T-helper 17 cell (primary cell): ENCODE measurements at places on chromosomes 3 and 15. TPM values are rescaled to one million over a fixed set of nuclear protein-coding genes. Genes with fewer than 3 reads are reported as not detected.
A peak's percentile ranks its signal among the peaks of the same experiment; 100 is the strongest.

DNA sequence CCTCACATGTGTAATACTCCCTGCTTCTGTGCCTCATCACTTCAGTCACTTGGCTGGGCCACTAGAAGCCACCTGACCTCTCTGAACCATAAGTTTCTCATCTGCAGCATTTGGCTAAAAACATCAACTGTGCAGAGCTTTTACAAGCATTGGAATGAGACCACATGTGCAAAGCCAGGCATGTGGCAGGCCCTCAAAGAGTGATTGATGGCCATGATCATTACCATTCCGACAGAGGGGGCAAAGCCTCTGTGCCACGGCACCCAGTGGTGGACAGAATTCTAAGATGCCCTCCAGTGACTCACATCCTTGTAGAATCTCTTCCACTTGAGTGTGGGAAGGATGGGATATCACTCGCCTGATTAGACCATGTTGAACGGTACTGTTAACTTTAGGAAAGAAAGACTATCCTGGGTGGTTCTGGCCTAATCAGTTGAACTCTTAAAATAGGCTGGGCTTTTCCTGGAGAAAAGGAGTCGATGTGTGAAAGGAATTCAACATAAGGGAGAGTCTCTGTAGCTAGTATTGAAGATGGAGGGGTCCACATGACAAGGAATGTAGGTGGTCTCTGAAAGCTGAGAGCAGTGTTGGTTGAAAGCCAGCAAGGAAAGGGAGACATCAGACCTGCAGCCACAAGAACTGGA lies 13.5 kb downstream of the CDCP1 start:
- no peak overlapping the region for H3K4me3 ChIP-seq
- no peak for DNase-seq
- no peak overlapping the region for H3K27ac ChIP-seq
- peaks cover 16% of the 10 kb centered on the region for H3K27me3 ChIP-seq
- H3K4me1 ChIP-seq, result no peaks in the 10 kb centered on the region
- H3K36me3 ChIP-seq, result no peaks in the 10 kb centered on the region

DNA sequence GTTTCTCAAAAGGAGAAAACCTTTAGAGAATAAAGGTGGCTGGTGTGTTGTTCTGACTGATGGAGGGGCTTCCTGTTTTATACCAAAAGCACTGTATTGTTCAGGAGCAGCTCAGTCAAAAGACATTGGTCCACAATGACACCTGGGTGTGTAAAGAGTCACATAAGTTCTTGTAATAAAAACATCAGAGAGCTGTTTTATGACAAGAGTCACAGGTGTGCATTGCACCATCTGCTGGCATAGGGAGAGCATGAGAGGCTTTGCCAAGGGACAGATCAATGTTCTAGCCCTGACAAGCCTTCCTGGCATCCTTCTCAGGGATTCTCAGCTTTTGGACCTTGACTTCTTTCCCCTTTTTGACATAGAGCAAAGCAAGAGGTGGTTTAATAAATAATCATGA lies 20.4 kb downstream of the ARPP21 start:
- H3K27me3 ChIP-seq, result no peaks in the 10 kb centered on the region
- no peak for DNase-seq
- no peak overlapping the region for H3K27ac ChIP-seq
- no peaks in the 10 kb centered on the region for H3K36me3 ChIP-seq
- no peaks in the 10 kb centered on the region for H3K4me1 ChIP-seq

DNA sequence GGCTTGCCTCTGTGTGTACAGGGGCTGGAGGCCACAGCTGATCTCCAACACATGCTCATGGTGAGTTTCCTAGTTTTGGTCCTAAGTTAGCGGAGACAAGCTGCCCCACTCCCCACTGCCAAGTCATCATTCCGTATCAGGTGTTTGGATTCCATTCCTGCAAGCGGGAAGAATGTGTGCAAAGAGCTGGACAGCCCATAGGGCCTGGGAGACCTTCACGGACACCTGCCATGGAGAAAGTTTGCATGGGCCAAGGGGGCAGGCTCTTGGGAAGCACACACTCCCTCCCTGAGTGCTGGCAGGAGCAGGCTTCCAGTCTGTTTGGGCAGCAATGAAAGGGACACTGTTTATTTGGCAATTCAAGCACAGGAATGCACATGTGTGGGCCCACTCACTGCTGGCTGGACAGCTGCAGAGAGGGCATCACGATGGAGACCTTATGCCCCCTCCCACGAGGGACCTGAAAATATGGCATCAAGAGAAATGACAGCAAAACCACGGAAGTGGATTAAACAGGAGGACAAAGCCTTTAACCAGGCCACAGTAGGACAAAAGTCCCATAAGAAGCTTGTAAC lies 149.7 kb downstream of the KLF13 start:
- no peak overlapping the region for H3K4me3 ChIP-seq
- H3K4me1 ChIP-seq, result peaks cover 36% of the 10 kb centered on the region
- peak overlapping the region; percentile 98 for H3K27ac ChIP-seq
- no peaks in the 10 kb centered on the region for H3K27me3 ChIP-seq
- peaks cover 2% of the 10 kb centered on the region for H3K36me3 ChIP-seq

DNA sequence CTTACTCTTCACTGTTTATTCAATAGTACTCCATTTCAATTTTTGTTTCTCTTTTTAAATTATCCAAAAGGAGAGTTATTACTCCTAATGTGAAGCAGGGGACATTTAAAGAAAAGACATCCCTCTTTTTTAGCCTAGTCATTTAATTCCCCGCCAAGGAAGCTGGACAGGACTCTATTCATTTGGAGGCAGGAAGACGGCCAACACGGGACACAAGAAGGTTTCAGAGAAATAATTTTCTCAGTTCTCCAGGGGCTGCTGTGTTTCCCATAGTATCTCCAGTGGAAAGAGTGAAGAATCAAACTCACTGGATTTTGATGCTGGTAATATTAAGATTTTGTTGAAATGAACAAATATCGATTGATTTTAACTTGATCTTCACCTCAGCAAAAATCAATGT lies 833.7 kb downstream of the ROBO2 start:
- no peaks in the 10 kb centered on the region for H3K4me1 ChIP-seq
- H3K27ac ChIP-seq, result no peak overlapping the region
- DNase-seq, result no peak
- no peak overlapping the region for H3K4me3 ChIP-seq

- peaks cover 28% of the 10 kb centered on the region for H3K4me1 ChIP-seq
- no peaks in the 10 kb centered on the region for H3K27me3 ChIP-seq
- DNase-seq, result no peak
- H3K4me3 ChIP-seq, result no peak overlapping the region
- peaks cover 3% of the 10 kb centered on the region for H3K36me3 ChIP-seq
- no peak overlapping the region for H3K27ac ChIP-seq
These were observed 490.9 kb upstream of the CFAP20DC start for GRCh38 chr3:59540696-59541095.

GRCh38 chr3:191500892-191501291 lies 39.9 kb downstream of the PYDC2 start:
- no peaks in the 10 kb centered on the region for H3K27me3 ChIP-seq
- no peaks in the 10 kb centered on the region for H3K4me1 ChIP-seq

DNA sequence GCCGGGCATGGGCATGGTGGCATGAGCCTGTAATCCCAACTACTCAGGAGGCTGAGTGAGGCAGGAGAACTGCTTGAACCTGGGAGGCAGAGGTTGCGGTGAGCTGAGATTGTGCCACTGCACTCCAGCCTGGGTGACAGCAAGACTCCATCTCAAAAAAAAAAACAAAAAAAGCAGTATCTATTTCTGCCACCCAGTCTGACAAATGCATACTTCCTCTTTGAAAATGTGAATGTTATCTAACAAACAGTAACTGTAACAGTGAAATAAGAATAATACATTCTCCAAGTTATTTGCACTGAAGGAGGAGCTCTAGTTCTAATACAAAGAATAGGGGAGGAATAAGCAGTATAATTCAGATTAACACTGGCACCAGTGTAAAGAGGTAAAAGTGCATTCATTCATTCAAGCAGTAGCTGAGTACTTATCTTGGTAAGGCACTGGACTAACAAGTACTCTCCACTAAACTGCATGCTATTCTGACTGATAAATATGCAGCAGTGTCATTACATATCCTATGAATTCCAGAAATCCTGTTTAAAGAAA lies 12.9 kb downstream of the VPS13C start:
- H3K36me3 ChIP-seq, result no peaks in the 10 kb centered on the region
- peak overlapping the region; percentile 84 for H3K27ac ChIP-seq
- no peak overlapping the region for H3K4me3 ChIP-seq
- no peaks in the 10 kb centered on the region for H3K27me3 ChIP-seq
- DNase-seq, result no peak

DNA sequence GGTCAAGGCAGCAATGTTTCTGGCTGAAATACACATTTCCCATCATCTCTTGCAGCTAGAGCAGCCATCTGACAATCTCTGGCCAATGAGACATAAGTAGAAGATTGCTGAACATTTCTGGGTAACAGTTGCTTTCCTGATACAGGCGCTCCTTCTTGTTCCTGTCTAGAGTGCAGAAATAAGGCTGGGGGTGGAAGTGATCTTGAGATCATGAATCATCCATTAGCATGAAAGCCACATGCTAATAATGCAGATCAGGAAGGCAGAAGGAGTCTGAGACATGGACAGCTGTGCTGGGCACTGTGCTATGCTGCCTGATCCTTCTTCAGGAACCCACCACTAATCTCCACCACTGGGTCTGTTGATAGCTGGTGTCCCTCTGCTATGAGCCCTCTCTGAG lies 14.8 kb upstream of the TMEM108 start:
- no peak for DNase-seq
- H3K4me1 ChIP-seq, result no peaks in the 10 kb centered on the region

DNA sequence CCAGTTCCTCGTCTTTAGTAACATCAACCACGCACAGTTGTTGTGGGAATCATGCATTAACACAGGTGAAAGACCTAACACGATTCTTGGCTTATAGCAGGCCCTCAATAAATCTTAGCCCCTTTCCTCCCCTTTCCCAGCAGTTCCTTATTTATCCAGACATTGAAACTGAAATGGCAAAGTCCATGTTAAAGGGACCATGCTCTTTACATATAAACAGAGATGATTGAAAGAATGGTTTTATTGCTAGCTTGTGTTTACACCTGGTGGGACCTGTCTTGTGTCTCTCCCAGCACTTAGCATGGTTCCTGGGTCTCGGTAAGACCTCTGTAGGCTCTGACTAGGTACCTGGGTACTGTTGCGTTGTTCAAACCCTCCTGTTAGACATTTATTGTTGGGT lies 251.8 kb downstream of the LRTM1 start:
- no peaks in the 10 kb centered on the region for H3K27me3 ChIP-seq
- no peaks in the 10 kb centered on the region for H3K4me1 ChIP-seq
- H3K36me3 ChIP-seq, result no peaks in the 10 kb centered on the region
- no peak overlapping the region for H3K27ac ChIP-seq
- no peak for DNase-seq

DNA sequence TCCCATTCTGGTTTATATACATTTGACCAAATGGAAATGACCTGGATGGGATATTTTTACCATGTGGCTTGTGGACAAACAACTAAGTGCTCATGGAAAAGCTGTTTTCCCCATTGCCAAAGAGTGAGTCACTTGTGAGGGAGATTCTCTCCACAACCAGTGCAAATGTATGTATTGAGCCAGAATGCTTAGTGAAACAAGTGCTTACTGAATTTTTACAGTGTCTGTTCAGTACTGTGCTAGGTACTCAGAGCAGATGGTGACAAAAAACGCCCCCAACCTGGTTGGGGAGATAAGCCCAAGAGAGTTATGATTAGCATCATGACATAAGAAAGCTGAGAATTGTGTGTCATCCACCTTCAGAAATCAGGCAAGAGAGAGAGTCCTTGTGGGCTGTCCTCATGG lies 2.3 kb downstream of the CHP1 start:
- no peak overlapping the region for H3K27ac ChIP-seq
- H3K36me3 ChIP-seq, result no peaks in the 10 kb centered on the region
- H3K4me1 ChIP-seq, result peaks cover 21% of the 10 kb centered on the region
- no peaks in the 10 kb centered on the region for H3K27me3 ChIP-seq
- no peak overlapping the region for H3K4me3 ChIP-seq

DNA sequence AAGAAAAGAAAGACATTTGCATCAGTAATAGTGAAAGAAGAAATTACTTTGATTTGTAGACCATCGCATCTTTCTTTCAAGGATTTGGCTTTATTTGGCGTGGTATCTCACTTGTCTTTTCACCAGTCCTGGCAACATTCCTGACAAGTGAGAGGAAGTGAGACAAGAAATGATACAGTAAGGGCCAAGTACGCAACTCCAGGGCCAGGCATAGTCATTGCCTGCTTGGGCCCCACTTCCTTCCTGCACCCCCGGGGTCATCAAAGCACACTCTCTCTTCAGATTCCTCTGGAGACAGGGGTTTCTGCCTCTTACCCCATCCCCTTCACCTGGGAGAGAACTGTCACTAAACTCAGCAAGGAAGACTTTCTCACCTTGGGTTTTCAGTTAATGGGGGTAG lies 55.1 kb downstream of the CD47 start:
- peaks cover 5% of the 10 kb centered on the region for H3K36me3 ChIP-seq
- H3K4me1 ChIP-seq, result peaks cover 17% of the 10 kb centered on the region
- H3K27ac ChIP-seq, result peak overlapping the region; percentile 63
- no peak overlapping the region for H3K4me3 ChIP-seq
- H3K27me3 ChIP-seq, result no peaks in the 10 kb centered on the region

DNA sequence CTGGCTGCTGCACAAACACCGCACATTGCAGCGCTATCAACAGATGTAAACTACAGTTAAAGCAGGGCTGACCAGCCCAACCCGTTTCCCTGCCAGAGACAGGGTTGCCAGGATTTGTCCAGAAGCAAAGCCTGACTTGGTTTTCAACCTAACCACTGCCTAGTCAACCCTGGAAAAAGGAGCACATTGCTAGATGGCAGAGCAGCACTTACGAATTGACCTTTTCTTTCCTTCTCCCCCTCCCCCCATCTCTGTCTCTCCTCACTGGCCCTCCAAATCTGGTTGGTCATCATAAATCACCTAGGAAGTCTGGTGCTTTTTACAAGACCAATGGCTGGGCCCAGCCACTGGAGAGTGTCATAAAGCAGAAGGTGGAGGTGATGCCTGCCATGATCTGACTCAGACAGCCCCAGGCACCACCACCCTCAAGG lies 51.3 kb downstream of the ABCC5 start:
- no peak for DNase-seq
- peaks cover 9% of the 10 kb centered on the region for H3K36me3 ChIP-seq
- no peak overlapping the region for H3K4me3 ChIP-seq
- H3K4me1 ChIP-seq, result peaks cover 7% of the 10 kb centered on the region
- H3K27me3 ChIP-seq, result no peaks in the 10 kb centered on the region

- H3K36me3 ChIP-seq, result peaks cover 3% of the 10 kb centered on the region
- H3K4me1 ChIP-seq, result peaks cover 32% of the 10 kb centered on the region
- peak overlapping the region; percentile 99 for H3K27ac ChIP-seq
- no peaks in the 10 kb centered on the region for H3K27me3 ChIP-seq
These were observed 421 bp downstream of the KLHL18 start for GRCh38 chr3:47283193-47283537.

The ROBO2 gene
- total RNA-seq, result not detected

The CAMKV gene
- total RNA-seq, result 0.89 TPM

The IL20RB gene
- 3.2 TPM for total RNA-seq

The ERICH6 gene
- total RNA-seq, result 0.92 TPM

The HES1 gene
- total RNA-seq, result 3.1 TPM

The INSYN1 gene
- total RNA-seq, result not detected

The ACTRT3 gene
- not detected for total RNA-seq

The SST gene
- not detected for total RNA-seq
